ENCODE measurements at places on chromosomes 1 and 21.

GRCh38 chr1:218772575-218772974 is 401.1 kb upstream of the LYPLAL1 start:
- DNase-seq: peak; percentile 62

DNA sequence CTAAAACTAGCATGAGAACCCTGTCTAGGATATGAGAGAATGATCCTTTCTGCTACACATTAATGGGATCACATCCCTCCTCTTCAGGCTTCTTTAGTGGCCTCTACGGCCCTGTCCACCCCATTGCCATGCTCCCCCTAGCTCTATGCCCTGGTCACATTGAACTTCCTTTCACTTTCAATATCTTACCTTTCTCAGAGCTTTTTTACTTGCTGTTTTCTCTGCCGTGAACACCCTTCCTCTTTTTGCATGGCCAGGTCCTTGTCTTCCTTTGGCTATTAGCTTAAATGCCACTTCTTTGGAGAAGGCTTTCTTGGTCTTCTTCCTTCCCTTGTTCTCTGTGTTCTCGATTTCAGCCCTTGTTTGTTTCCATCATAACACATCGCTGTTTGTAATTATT is 97.4 kb downstream of the GIPC2 start:
- no peak for DNase-seq

DNA sequence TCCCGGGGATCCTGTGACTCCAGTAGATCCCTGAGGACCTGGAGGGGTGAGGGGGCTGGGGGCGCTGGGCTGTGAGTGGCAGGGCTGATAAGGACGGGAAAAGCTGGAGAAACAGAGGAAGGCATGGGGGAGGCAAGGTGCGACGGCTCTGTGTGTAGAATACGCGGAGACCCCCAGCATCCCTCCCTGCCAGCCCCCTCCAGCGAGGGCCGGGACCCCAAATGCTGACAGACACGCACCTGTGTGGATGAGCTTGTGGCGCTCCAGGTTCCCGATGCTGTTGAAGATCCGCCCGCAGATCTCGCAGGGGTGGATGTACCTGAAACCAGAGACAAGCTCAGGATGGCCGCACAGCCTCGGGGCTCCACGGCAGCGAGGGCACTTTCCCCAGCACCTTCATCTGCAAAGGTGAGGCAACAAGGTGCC is 53.0 kb upstream of the RIPK4 start:
- DNase-seq: no peak

DNA sequence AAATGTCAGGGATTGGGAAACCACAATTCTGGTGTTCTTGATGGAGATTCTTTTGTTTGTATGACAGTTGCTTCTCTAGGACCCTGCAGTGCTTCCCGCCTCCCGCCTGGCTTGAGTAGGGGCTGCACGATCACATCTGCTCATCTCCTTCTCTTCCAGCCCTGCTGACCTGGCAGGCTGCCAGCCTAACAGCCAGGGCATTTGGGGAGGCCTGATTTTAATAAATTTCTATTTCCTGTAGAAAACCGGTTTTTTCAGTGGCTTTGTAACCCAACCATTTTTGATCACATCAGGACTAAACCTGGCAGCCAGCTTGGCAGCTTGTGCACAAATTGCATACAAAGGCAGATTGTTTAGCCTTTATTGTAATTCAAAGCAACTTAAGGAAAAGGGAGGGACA is 78.9 kb downstream of the UBE2U start:
- peak; percentile 48 for DNase-seq

DNA sequence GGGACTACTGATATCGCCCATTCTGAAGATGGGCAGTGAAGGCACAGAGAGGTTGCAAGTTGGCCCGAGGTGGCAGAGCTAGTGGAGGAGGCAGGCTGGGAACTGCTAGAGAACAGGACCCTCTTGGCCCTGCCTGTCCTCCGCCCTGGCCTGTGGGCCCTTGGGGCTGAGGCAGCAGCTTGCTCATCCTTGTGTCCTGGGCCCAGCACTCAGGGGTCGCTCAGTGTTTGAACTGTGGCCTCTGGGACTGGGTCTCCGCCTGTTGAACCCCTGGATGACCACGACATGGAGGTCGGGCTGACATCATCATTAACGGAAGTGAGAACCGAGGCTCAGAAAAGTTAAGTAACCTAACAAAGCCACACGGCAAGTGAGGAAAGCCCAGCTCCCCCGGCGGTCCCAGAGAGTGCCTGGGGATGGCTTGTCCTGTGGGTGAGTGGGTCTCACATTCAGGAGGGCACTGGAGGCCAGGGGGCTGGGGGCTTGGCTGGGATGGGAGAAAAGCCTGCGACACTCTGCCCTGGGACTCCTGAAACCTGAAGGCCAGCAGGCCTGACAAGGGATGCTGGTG is 23.0 kb upstream of the DDOST start:
- DNase-seq: no peak

GRCh38 chr1:232306269-232306961 is 323.5 kb downstream of the SIPA1L2 start:
- no peak for DNase-seq

GRCh38 chr1:108057541-108057940 is 92.6 kb upstream of the VAV3 start:
- DNase-seq: peak; percentile 34

DNA sequence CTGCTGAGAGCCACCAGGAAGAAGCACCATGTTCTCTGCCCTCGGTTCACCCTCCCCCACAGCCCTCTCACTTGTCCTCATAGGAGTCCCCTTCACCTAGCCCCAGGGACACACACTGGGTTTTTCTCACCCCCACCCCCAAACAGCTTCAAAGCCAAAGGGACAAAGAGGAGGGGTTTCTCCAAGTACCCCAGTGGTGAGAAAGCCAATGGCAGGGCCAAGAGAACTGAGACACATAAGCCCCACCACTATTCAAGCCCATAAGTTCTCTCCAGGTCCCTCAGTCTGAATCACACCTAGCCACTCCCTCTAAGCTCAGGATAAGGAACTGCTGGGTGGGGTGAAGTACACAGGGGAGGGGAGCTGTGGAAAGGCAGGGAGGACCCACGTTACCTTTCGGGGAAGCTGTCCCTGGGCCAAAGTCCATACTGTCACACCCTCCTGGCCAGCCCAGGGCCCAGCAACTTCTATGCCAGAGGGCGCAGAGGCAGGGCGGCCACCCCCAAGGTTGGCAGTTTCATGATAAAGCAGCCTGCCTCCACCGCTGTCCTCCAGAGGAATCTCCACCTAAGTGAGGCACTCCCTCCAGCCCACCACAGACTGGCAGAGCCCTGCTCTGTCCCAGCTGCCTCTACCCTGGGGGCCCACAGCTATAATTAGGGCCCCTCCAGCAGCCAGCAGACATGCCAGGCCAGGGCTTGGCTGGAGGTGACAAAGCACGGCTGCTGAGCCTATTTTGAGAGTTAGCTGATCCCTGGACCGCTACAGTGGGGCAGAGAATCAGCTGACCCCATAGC is 39.0 kb upstream of the PPP1R15B start:
- DNase-seq: no peak

DNA sequence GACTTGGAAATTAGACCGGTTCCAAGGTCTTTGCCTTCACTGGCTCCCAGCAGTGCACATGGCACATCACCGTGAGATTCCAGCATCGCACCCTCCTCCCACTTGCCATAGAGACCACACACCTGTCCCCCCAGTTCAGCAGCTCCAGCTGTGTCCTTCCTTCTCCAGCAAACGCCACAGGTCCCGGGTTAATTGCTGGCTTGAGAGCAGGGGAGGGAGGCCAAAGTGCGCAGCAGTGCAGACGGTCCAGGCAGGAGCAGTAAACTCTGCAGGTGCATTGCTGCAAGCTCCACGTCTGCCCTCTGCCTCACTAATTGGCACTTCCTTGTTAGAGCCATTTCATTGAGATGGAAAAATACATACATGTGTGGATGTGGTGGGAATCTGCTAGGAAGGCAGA is 65.3 kb downstream of the KLHDC7A start:
- DNase-seq: no peak

- DNase-seq: no peak
Measured at GRCh38 chr1:230816018-230816417, 52.3 kb downstream of the C1orf198 start.

GRCh38 chr21:31678478-31678877 is 19.0 kb downstream of the SOD1 start:
- no peak for DNase-seq

DNA sequence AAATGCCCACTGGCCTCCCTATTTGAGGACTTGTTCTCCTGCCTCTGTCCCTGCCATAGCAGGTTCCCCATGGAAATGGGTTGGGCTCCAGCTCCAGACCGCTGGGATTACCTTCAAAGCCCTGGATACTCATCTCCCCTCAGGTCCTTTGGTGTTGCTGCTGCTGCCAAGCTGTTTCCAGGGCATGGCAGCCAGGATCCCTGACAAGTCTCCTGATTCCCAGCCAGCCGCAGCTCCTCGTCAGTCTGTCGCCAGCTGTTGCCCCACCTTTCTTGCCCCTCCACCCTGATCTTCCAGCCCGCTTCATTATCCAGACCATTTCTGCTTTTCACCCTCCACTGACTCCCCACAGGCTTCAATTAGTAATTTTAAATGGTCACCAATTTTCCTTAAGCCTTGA is 68.3 kb upstream of the KCND3 start:
- no peak for DNase-seq

DNA sequence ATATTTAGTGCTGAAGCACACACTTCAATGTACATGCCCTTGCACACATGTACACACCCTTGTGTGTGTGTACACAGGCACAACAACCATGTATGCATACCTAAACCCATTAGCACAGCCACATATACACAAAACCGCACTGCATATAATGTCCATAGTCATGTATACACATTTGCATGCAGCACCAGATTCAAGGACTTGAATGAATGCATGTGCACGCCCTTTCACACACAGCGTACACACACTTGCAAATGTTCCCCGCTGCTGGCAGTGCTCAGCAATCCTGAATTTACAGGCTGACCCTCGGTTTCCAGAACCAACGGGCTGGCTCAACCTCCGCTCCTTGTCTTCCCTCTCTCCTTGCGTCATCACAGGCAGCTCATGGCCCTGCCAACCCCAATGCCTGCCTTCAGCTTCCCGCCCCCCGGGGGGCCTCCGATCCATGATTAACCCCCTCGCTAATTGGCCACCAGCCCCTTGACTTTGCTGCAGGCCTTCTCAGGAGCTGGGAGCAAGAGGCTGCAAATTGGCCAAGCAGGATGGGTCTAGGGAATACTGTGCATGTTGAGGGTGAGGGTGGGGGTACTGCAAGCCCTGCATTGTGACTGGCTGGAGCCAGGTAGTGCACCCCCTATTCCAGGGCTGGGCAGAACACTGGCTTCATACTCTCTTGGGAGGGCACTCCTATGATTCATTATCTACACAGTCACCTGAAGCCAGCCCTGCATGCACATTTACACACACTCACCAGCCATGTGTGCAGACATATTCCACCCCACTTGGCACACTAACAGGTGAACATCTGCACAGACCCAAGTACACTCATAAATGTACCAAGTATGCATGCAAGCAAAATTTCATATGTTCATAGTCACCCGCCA is 7.9 kb downstream of the GPR3 start:
- DNase-seq: no peak

DNA sequence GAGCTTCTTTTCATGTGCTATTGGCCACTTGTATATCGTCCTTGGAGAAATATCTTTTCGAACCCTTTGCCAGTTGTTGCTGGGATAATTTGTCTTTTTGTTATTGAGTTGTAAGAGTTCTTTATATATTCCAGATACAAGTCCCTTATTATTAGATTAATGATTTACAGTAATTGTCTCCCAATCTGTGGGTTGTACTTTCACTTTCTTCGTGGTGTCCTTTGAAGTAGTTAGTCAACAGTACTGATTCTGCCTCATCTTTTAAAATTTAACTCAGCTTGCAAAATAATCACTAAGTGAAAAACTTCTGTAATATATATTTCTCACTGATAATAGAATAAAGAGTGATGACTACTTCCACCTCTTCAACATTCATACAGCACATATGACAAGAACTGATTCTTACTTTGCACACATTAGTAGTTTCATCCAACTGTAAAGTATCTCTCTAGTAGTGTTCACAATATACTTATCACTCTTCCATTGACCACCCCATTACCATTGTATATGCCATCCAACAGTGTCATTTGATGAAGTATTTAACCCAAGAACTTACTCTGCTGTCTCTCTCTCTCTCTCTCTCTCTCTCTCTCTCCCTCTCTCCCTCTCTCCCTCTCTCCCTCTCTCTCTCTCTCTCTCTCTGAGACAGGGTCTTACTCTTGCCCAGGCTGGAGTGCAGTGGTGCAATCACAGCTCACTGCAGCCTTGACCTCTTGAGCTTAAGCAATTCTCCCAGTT is 104.2 kb upstream of the DMRTA2 start:
- DNase-seq: no peak

- no peak for DNase-seq
Measured at GRCh38 chr1:244857761-244858160, 6.6 kb downstream of the HNRNPU start.

DNA sequence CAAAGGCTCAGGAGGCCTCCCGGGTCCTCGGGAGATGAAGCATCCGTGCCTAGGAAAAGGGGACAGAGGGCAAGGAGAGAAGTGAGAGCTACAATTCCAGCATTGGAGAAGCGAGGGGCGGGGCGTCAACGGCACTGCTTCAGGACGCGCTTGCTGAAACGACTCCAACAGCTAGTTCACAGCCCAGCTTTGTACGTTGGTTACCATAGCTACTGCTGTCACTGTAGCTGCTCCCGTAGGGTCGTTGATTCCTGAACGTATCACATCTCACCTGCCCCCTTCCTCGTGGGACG is 63.1 kb downstream of the TOR1AIP2 start:
- no peak for DNase-seq

DNA sequence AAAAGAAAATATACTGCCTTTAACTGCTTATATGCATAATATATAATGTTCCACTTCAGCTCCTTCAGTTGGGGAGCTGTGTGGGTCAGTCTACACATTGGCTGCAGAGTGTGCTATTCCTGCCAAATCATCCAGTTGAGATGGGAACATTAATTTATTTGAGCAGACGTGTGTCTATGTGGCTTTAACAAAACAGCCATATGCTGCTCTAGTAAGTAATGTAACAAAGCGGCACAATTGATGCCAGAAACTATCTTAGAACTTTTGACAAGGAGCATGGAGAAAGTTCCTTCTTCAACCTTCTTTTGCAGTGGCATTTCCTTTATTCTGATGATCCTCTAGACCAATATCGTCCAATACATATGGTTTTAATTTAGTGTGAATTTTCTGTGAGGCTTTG is 285.9 kb upstream of the C1orf87 start:
- no peak for DNase-seq

GRCh38 chr1:45930258-45931150 is 127.1 kb downstream of the MAST2 start:
- DNase-seq: no peak

DNA sequence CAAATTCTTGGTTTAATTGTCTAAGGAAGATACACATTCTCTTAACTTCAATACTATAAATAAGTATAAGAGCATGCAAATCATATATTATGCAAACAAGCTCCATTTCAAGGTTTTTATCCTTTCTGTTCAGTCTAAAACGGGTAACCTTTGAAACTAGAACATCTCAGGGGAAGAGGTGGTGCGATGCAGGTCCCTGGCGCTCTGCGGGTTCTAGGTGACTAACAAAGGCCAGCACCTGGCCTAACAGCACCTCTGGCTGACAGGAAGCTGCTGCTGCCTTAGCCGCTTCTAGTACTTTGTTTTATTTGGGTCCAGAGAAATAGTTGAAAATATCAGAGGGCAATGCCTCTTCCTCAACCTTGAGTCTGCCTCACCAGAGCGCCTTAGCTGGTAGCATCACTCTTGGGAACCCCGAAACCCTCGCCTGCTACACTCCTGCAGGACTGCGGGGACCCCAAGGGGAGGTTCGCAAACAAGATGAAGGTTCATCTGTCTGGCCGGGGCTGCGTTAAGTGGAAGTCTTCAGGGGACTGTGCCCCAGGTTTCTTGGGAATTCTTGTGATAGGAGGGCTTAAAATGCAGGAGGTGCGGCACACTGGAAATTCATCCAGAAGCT is 45.5 kb downstream of the PRDM15 start:
- DNase-seq: no peak

GRCh38 chr1:209675565-209676154 is 448 bp downstream of the G0S2 start:
- DNase-seq: peak; percentile 28

All from foreskin keratinocyte (primary cell).